ENCODE measurements at places on chromosomes 7 and 10.

DNA sequence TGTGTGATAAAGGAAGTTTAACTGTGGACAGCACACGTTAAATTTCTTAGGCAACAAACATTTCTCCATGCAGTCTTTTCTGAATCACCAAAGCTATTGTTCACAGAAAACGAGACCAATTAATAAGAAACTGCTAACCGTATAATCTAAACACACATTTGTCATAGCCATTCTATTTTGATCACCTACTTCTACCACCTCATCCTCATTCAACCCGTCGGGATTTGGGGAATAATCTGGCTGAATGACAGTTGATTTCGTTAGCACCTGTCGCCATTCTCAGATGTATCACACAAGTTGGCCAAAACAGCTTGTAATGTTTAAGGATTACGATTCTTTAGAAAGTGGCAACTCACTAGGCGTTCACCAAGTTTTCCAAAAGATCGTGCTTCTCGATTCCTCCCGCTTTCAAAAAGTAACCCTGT, 1.2 kb downstream of the EZH2 start:
- DNase-seq = no peak

DNA sequence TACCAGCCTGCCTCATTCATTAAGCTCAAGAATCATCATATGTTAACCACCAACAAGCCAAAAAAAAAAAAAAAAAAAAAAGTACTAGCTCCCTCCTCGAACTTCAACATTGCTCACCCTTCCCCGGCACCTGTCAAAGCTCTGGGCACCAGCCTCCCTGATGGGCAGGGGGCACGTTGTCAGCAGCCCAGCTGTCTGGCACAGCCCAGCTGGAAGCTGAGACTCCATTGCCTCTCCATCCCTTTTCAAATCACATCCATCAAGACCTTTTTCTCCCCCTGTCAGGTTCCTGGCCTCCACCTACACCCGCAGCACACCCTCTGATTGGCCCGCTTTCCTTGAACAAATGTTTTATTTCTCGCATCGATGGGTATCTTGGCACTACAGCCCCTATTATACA, 913.3 kb upstream of the AUTS2 start:
- DNase-seq = no peak

GRCh38 chr7:112938863-112939573, 147.6 kb downstream of the GPR85 start:
- DNase-seq = peak; percentile 34

- DNase-seq = no peak
These were observed 233.1 kb upstream of the TCF7L2 start for GRCh38 chr10:112716924-112717413.

DNA sequence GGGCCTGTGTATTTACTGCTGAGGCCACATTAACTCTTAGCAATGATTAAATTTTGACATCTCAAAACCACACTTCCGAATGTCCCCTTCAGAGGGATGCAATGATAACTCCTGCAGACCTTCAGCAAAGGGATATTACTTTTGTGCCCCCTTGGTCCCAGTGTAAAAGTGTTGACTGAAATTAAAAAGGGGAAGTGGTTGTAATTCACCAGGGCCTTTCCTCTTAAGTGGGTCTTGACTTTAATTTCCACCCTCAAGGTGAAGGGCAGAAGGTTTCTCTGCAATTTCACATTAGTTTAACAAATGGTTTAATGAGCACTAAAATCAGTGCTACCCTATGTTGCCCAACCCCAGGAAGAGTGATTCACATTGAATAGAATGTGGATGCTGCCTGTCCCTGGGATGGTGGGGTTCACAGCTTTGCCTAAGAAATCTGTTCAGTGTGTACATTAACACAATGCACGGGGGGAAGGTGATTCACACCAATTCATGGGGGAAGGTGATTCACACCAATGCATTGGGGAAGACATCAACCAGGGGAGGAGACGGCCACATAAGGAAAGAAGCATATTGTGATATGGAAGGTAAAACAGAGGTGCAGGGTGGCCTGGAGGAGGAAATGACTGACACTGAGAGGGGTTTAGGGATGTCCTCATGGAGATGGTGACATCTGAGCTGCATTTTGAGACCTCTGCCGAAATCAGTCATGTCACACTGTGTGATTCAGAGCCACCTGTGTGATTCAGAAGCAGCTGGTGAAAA, 19.4 kb upstream of the TNS3 start:
- no peak for DNase-seq

DNA sequence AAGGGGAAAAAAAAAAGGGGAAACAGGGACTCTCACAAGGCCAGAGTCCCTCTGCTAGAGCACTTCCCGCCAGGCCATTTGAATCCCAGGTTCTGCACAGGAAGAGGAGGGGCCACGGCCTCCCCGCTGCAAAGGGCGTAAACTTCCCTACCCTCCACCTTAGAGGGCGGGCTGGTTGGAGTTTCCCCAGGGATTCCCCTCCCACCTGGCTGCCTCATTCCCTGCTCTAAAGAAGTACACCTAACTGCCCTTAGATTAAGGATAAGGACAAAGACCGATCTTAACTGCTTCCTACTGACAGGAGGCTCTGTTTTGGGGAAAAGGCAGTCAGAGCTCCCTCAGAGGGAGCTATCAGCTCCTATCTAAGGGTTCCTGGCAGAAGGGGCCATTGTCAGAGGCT, 102.0 kb upstream of the ARMC3 start:
- peak; percentile 6 for DNase-seq

GRCh38 chr7:127850195-127850594, 181.0 kb downstream of the LRRC4 start:
- no peak for DNase-seq

GRCh38 chr7:2564970-2565540, 6.3 kb downstream of the IQCE start:
- DNase-seq = no peak

DNA sequence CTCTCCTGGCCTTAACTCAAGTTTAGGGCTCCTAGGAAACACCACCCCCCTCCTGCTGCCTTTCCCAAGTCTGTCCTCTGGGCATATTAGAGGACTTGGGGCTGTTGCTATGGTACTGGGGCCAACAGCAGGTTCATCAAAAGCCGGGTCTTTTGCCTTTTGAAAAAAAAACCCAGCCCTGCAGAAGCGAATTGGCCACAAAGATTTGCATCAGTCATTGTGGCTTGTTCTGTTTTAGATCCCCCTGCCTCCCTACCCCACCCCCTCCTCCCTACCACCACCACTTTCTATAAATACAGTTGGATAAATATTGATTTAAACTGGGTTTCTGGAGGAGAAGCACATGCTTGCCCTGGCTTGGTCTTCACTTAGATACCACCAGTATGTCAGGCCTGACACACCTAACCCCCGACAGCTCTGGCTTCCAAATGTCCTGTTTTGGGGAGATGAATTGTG, 7.0 kb downstream of the MXI1 start:
- no peak for DNase-seq

GRCh38 chr10:97215619-97216260, 30.0 kb upstream of the SLIT1 start:
- no peak for DNase-seq

All from SK-N-DZ (cell line).